CD4-positive, alpha-beta T cell treated with Interleukin-15 for 4 hours (primary cell): ENCODE measurements at places on chromosomes 11 and 22.

- no peak for DNase-seq
Measured at GRCh38 chr11:62075438-62075837, 48.4 kb upstream of the INCENP start.

- no peak for DNase-seq
Measured at GRCh38 chr11:3896644-3897043, 41.2 kb downstream of the STIM1 start.

- no peak for DNase-seq
Measured at GRCh38 chr22:42996646-42997365, 18.1 kb downstream of the PACSIN2 start.

- no peak for DNase-seq
Measured at GRCh38 chr11:71456294-71456693, 3.3 kb downstream of the NADSYN1 start.

DNA sequence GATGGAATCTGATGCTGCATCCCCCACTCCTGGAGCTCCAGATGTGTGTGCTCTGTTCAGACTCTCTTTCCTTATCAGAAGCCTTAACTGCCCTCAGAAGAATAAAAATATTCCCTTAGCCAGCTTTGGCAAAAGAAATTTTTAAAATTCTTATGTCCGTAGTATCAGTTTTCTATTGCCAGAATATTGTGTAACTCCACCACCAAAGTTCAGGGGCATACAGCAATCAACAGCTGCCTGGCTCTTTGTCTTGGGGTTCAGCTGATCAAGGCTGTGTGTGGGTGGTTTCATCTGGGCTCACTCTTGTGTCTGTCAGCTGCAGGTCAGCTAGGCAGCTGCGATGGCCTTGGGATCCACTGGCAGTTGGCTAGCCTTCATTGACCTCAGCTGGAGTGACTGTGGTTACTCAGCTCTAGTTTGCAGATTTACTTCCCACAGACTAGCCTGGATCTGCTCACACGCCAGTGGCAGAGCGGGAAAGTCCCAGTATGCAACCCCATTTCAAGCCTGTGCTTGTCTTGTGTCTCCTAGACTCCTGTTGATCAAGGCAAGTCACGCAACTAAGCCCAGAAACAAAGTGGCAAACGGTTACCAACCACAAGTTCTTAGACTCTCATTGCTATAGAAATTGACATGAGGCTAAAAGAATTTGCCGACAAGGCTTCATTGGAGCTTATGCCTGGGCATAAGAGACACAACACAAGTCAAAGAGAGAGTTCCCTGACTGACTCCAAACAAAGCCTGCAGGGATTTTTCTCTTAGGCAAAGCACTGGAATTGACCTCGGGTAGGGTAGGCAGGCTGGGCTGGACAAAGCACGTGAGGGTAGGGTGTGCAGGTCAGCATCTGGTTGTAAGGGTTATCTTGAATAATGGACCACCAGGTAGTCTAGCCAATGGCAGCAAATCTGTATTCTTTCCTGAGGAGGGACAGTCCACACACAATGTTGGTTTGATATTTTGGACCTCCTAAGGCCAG, 7.5 kb downstream of the TMEM138 start:
- no peak for DNase-seq

- DNase-seq, result no peak
Measured at GRCh38 chr11:17211286-17211685, 3.5 kb upstream of the PIK3C2A start.
